ENCODE measurements at places on chromosomes 2 and 18.

DNA sequence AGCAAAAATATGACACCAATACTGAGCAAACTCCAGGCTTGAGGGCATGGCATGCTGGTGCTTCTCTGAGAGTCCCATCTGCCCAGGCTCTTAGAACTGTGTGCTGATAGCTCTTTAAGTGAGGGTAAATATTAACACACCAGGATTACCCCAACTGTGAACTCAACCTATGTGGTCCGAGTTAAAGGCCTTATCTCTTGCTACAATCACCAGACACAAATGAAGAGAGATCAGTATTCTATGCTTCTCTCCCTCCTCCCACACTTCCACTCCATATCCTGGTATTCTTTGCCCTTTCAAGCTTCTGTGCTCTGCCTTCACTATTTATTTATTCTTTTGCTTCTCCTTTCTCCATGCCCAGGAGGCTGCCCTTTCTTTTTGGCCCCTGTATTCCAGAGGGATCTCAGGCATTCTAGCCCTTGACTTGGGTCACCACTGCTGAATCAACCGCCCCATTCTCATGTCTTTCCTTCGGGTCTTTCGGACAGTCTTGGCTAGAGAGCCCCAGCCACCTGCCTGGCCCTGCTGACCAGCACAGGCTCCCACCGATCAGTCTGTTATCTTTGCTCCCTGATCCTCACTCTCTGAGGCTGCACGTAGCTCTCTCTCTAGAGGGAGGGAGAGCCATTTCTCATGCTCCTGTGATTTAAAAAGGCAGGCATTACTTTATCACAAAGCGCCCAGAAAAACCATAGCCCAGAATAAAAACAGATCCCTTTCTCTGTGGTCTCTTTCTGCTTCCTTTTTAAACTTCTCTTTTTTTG, 17.2 kb upstream of the HK2 start:
- no peak overlapping the region for H3K27ac ChIP-seq
- H3K4me1 ChIP-seq = no peaks in the 10 kb centered on the region
- no peaks in the 10 kb centered on the region for H3K27me3 ChIP-seq
- no peak for DNase-seq
- H3K36me3 ChIP-seq = no peaks in the 10 kb centered on the region

DNA sequence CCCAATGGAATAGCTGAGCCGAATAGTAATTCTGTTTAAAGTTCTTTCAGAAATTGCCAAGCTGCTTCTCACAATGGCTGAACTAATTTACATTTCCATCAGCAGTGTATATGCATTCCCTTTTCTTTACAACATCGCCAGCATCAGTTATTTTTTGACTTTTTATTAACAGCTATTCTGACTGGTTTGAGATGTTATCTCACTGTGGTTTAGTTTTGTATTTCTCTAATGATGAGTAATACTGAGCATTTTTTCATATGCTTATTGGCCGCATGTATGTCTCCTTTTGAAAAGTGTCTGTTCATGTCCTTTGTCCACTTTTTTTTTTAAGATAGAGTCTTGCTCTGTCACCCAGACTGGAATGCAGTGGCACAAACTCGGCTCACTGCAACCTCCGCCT, 100.7 kb downstream of the C2orf74 start:
- peaks cover 17% of the 10 kb centered on the region for H3K36me3 ChIP-seq
- no peak overlapping the region for H3K27ac ChIP-seq
- H3K27me3 ChIP-seq = no peaks in the 10 kb centered on the region
- H3K4me1 ChIP-seq = no peaks in the 10 kb centered on the region
- H3K4me3 ChIP-seq = no peak overlapping the region

DNA sequence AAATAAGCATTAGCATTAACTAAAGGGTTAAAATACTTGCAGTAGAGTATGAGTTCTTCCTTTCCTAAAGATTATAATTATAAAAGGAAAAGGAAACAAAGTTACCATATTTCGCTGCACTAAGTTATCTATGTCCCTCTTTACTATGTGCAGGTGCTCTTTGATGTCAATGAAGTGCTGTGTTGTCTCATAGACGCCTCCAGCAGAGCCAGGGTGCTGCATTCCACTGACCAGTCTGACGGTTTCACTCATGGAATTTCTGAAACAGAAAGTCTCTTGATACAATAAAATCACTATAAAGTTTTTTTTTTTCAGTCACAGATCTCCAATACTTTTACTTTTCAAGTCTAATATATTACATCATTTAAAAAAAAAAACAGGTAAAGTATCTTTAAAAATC, 14.5 kb upstream of the CPLX4 start:
- no peak overlapping the region for H3K27ac ChIP-seq
- no peak for DNase-seq
- no peaks in the 10 kb centered on the region for H3K27me3 ChIP-seq
- no peaks in the 10 kb centered on the region for H3K4me1 ChIP-seq

GRCh38 chr18:76167845-76168621, 327.0 kb downstream of the ZNF516 start:
- no peak overlapping the region for H3K27ac ChIP-seq
- no peaks in the 10 kb centered on the region for H3K36me3 ChIP-seq
- no peaks in the 10 kb centered on the region for H3K27me3 ChIP-seq
- no peak overlapping the region for H3K4me3 ChIP-seq
- H3K4me1 ChIP-seq = no peaks in the 10 kb centered on the region

DNA sequence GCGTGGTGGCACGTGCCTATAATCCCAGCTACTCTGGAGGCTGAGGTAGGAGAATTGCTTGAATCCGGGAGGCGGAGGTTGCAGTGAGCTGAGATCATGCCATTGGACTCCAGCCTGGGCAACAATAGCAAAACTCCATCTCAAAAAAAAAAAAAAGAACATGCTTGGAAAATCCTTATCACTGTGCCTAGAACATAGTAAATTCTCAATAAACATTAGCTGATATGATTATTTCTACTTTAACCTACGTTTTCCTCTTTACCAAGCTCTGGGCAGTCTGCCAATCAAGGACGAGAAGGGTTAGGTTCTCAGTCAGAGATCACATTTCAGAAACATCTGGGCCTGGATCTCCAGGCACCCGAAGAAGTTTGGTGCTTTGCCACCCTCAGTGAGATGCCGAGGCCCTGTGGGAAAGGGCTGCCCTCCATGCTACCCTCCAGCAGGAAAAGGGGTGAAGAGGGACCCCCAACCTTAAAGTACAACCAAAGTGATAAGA, 107.7 kb downstream of the BCL11A start:
- H3K36me3 ChIP-seq = no peaks in the 10 kb centered on the region
- no peak for DNase-seq
- no peak overlapping the region for H3K27ac ChIP-seq

GRCh38 chr18:63187791-63188460, 131.6 kb downstream of the BCL2 start:
- no peak for DNase-seq
- no peak overlapping the region for H3K27ac ChIP-seq
- H3K36me3 ChIP-seq = no peaks in the 10 kb centered on the region
- H3K4me1 ChIP-seq = peaks cover 25% of the 10 kb centered on the region
- H3K27me3 ChIP-seq = no peaks in the 10 kb centered on the region

DNA sequence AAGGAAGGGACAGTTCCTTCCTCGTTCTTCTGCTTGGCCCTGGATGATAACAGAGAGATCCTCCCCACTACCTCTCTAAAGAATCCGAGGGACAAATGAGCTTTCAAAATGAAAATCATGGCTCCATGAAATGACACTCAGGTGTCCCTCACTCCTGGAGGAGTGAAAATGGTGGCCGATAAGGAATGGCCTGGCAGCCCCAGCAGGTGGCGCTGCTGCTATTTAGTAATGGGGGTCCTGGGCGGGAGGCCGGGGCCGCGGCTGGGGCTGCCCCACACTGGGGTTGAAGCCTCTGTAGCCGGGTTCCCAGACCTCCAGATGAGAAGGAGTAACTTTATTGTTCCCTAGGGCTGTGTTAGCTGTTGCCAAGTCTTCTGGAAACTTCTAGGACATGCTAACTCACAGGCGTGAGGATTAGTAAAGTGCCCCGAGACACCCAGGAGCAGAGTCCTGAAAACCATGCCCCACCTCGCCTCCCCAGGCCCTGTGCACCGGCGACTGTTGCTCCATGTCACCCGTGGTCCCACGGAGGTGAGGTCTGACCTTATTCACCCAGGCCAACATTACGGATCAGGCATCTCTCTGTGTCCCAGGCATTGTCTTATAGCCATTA, 138.0 kb downstream of the CTIF start:
- no peaks in the 10 kb centered on the region for H3K27me3 ChIP-seq
- H3K4me1 ChIP-seq = peaks cover 7% of the 10 kb centered on the region
- H3K4me3 ChIP-seq = no peak overlapping the region
- no peak overlapping the region for H3K27ac ChIP-seq
- DNase-seq = peak; percentile 40

- H3K36me3 ChIP-seq = no peaks in the 10 kb centered on the region
- DNase-seq = no peak
- no peaks in the 10 kb centered on the region for H3K4me1 ChIP-seq
Measured at GRCh38 chr2:99970292-99970868, 172.0 kb downstream of the AFF3 start.

DNA sequence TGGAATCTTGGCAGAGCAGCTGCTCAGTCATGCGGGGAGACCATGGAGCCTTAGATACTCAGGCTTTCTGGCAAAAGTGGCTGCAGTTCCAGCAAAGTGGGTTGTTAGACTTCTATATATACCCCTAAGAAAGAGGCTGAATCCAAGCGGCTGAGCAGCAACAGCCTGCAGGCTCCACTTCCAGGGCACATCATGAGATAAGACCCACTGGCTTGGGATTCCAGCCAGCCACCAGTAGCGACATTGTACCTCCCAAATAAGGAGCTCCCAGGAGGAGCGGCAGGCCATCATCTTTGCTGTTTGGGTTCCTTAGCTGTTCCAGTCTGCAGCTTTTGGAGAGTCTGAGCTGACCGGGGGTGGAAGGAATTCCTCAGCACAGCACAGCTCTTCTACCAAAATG, 150.3 kb upstream of the ST6GAL2 start:
- H3K4me3 ChIP-seq = no peak overlapping the region
- no peak overlapping the region for H3K27ac ChIP-seq
- no peak for DNase-seq
- H3K36me3 ChIP-seq = no peaks in the 10 kb centered on the region

DNA sequence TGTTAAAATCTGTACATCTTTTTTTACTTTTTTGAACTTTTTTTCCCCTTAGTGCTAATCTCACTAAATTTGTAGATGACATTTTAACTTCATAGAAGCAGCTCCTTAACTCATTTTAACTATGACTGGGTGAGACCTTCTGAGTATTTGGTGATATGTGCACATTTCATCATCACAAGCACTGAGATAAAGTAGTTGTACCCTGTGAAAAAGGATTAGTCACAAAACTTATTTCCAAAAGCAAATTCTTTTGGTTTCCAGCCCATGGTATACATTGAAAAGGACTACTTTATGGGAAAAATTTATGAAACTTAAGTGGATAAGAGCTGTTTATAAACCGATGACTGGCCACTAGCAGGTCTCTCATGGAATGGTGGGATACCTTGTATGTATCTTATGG, 581.5 kb downstream of the PLCL1 start:
- DNase-seq = no peak
- no peaks in the 10 kb centered on the region for H3K27me3 ChIP-seq
- H3K4me1 ChIP-seq = no peaks in the 10 kb centered on the region
- no peak overlapping the region for H3K4me3 ChIP-seq
- H3K27ac ChIP-seq = no peak overlapping the region

GRCh38 chr18:56273541-56274219, 364.7 kb downstream of the TXNL1 start:
- H3K4me1 ChIP-seq = no peaks in the 10 kb centered on the region
- H3K36me3 ChIP-seq = no peaks in the 10 kb centered on the region
- H3K27ac ChIP-seq = no peak overlapping the region
- no peak overlapping the region for H3K4me3 ChIP-seq
- no peaks in the 10 kb centered on the region for H3K27me3 ChIP-seq
- no peak for DNase-seq

DNA sequence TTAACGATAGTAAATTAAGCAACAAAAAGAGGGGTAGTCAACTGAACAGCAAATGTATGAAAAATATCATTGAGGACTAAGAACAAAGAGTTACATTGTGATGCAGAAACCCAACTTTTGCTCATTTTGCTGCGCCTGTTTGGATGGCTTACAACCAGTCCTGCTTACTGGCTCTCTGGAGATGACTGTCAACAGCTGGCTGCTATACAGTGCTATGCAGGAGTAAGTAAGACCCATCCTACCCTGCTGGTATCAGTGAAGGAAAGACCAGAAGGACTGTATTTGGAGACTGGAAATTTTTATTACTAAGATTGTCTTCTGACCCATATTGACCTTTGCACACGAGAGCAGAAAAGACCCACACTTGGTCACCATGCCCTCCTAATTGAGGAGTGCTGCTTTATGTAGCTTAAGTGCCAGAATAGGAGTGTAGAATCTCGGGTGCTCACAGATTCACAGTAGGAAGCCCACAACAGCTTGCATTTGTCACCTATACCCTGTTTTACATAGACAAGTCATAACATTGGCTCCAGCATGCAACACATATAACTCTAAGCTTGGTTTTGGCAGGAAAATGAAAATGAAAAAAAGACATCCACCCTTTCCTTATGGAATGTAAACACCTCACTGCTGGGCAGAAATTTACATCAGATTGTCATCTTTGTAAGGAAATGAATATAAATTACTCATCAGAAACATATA, 1915.0 kb upstream of the CELF4 start:
- no peaks in the 10 kb centered on the region for H3K4me1 ChIP-seq
- no peaks in the 10 kb centered on the region for H3K27me3 ChIP-seq
- H3K27ac ChIP-seq = no peak overlapping the region
- H3K4me3 ChIP-seq = no peak overlapping the region
- H3K36me3 ChIP-seq = no peaks in the 10 kb centered on the region
- DNase-seq = no peak

DNA sequence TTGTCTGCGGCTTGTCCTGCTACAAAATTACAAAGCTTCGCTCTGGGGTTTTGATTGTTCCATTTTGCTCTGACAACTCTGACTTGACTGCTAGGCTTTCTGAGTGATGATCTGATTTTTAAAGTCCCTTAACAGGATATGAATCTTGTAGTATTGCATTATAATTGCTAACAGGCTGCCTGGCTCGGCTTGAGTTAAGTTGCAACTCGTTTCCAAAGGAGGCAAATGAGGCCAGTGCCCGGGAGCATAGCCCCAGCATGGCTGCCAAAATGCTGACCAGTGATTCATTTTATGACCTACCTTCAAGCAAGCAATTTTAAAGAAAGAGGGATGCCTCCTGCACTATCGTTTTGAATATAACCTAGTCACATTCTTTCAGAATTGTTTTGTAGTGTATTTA, 135.4 kb downstream of the COL6A3 start:
- H3K27ac ChIP-seq = no peak overlapping the region
- H3K4me3 ChIP-seq = no peak overlapping the region
- H3K36me3 ChIP-seq = no peaks in the 10 kb centered on the region
- no peaks in the 10 kb centered on the region for H3K4me1 ChIP-seq
- no peak for DNase-seq

- DNase-seq = no peak
- H3K27ac ChIP-seq = no peak overlapping the region
- H3K27me3 ChIP-seq = no peaks in the 10 kb centered on the region
- no peaks in the 10 kb centered on the region for H3K36me3 ChIP-seq
- no peaks in the 10 kb centered on the region for H3K4me1 ChIP-seq
Measured at GRCh38 chr2:5877360-5877759, 185.2 kb downstream of the SOX11 start.
